ENCODE measurements at places on chromosomes 16 and 17. TPM values are rescaled to one million over a fixed set of nuclear protein-coding genes. Genes with fewer than 3 reads are reported as not detected.

Gene PLXDC1
- 0.21 TPM for total RNA-seq

Gene SLFN12L
- not detected for total RNA-seq

Gene IRX3
- 5.1 TPM for total RNA-seq

Gene NPB
- total RNA-seq, result 0.65 TPM

Gene RSL1D1
- 215 TPM for total RNA-seq

Gene CA7
- not detected for total RNA-seq

Gene SDR42E1
- 1.3 TPM for total RNA-seq

Gene C16orf54
- total RNA-seq, result not detected

Gene PLA2G10
- total RNA-seq, result not detected

Gene KRT31
- total RNA-seq, result not detected

Gene NPIPA8
- total RNA-seq, result 0.94 TPM

Gene DHRS7C
- total RNA-seq, result not detected

Gene GPR139
- total RNA-seq, result not detected

Gene TPPP3
- 7.5 TPM for total RNA-seq

Gene EVPLL
- total RNA-seq, result not detected

Gene ADPRM
- 8.6 TPM for total RNA-seq

Gene MT4
- total RNA-seq, result not detected

Gene HID1
- 12.7 TPM for total RNA-seq

Gene CCDC200
- not detected for total RNA-seq

Gene RND2
- total RNA-seq, result 0.14 TPM

Gene SOX8
- 1.7 TPM for total RNA-seq

Gene HSF5
- total RNA-seq, result not detected

Gene OTOP2
- not detected for total RNA-seq

Gene KRTAP4-6
- not detected for total RNA-seq

Gene ANKRD40CL
- total RNA-seq, result not detected

Gene ENPP7
- total RNA-seq, result not detected

Gene TNS4
- 179 TPM for total RNA-seq

Gene ABCA10
- total RNA-seq, result 0.12 TPM

Gene KRT32
- total RNA-seq, result not detected

Gene CDT1
- 16.4 TPM for total RNA-seq

Gene ELMO3
- total RNA-seq, result 1.9 TPM

Gene FAM20A
- not detected for total RNA-seq

Gene WNT3
- 4.3 TPM for total RNA-seq

Gene HS3ST3B1
- 0.68 TPM for total RNA-seq

Gene AANAT
- total RNA-seq, result 0.34 TPM

Gene ACBD4
- total RNA-seq, result 6.2 TPM

Gene ZNF629
- total RNA-seq, result 17.8 TPM

Gene SPEM3
- total RNA-seq, result not detected

Data from A549 treated with ZK216348 at 1 μM for 4 hours (cell line).